Esophagus mucosa (tissue), 1 donor: ENCODE measurements at places on chromosomes 1 and 21. TPM values are rescaled to one million over a fixed set of nuclear protein-coding genes. Genes with fewer than 3 reads are reported as not detected.

GRCh38 chr1:52925571-52926005 lies 1.5 kb upstream of the SCP2 start:
- ATAC-seq: no peak

- peak; percentile 1 for ATAC-seq
These were observed 664 bp downstream of the BACE2 start for GRCh38 chr21:41168391-41169257.

DNA sequence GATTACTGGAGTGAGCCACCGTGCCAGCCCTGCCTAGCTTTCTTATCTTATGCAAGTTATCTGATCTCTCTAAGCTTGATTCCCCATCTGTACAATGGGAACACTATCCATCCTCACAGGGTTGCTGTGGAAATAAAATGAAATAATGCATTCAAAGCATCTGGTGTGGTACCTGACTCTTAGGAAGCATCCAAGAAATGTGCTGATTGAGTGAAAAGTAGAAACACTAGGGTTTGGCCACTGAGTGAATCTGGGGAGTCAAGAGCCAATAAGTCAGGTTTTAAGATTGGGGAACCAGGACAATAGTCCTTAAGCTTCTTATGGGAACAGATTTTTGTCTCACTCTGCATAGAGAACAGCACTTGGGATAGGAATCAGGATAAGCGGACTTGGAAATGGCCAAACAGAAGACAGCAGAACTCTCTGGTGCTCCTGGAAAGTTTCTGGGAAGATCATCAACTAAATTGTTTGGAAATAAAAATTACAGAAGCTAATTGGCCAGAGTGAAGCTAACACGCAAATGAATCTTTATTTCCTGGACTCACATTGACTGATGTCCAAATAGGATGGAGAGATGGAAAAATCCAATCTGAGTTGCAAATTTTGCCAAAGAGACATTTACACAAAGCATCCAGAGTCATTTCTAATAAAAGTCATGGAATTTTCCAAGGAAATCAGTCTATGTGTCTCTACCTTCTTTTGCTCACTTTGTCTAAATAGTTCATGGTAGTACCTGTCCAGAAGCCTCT lies 3.3 kb downstream of the PAFAH2 start:
- no peak for ATAC-seq

CCDC24 gene
- 4.0 TPM for total RNA-seq

BEND5 gene
- 0.24 TPM for total RNA-seq

LCE1B gene
- total RNA-seq: not detected

ITLN1 gene
- not detected for total RNA-seq

ERG gene
- 5.1 TPM for total RNA-seq

TMEM82 gene
- not detected for total RNA-seq

TNFRSF18 gene
- total RNA-seq: 16.3 TPM

DNA sequence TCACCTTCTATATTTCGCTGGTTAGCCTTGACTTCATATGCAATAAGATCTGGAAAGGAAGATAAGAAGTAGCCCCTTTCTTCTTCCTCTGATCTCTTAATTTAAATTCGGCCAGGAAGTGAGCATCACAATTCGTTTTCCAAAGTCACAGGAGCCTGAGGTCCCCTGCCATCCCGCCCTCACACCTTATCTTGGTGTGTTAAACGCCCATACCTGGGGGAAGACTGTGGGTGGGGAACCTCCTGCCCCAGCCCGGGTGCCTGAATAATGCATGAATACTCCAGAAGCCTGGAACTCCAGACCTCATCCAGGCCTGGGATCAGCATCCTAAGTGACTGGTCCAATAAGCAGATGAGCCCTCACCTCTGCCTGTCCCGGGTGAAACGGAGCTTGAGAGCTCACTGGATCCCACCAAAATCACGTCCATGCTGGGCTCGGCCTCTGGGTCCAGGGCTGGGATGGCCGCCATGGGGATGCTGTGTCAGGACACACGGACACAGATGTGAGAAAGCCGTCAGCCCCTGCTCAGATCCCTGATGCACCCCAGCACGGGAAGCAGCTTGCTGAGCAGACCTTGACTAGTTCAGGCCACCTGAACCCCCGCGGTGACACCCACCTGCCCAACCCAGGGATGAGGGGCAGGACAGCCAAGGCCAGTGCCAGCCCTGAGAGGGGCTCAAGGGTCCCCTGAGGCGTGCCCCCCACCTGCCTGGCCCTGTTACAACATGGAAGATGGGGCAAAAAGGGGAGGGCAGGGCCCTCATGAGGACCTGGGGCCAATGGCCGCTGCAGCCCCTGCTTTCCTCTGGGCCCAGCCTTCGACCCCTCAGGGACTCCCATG lies 686 bp downstream of the DNMT3L start:
- no peak for ATAC-seq

- no peak for ATAC-seq
These were observed 6.9 kb downstream of the ADSS2 start for GRCh38 chr1:244444854-244445253.
